Liver (tissue), 10 donors: ENCODE measurements at places on chromosomes 3 and 15. TPM values are rescaled to one million over a fixed set of nuclear protein-coding genes. Genes with fewer than 3 reads are reported as not detected.

The CIB1 gene
- total RNA-seq: 19.5 TPM

The COL6A6 gene
- 0.47 TPM for total RNA-seq

The NXPE3 gene
- 2.2 TPM for total RNA-seq

The GRK7 gene
- total RNA-seq: 0.08 TPM

The BSN gene
- total RNA-seq: 0.42 TPM

The IL20RB gene
- total RNA-seq: 1.3 TPM

DNA sequence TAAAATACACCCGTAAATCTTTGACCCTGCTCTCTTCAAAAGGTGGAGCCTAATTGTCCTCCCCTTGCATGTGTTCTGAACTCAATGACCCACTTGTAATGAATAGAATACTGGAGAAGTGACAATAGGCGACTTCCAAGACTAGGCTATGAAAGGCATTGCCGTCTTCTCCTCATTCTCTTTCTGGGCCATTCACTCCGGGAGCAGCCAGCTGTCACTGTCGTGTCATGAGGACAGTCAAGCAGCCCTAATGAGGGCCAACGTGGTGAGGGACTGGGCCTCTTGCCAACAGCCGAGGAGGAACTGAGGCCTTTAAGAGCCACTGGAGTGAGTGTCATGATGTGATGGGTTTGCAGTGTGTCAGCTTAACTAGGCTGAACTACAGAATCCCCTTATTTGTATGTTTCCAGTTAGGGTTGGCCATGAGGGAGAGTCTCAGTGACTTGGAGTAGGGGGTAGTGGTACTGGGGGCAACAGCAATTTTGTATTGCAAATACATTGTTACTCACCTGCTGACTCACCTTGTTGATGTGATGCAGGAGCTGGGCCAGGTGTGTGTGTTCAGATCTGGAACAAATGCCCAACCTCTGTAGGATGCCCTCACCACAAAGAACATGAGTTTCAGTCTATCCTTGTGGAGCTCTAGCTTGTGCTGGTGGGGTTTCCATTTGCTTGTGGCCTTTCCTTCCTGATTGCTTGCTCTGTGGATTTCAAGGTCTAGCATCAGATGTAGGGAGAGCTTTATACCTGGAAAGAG lies 188.5 kb upstream of the PROK2 start:
- no peaks in the 10 kb centered on the region for H3K36me3 ChIP-seq
- H3K27me3 ChIP-seq: no peaks in the 10 kb centered on the region
- no peak overlapping the region for H3K27ac ChIP-seq
- no peak for DNase-seq

- no peak overlapping the region for H3K4me3 ChIP-seq
- H3K36me3 ChIP-seq: no peaks in the 10 kb centered on the region
- no peaks in the 10 kb centered on the region for H3K27me3 ChIP-seq
- no peaks in the 10 kb centered on the region for H3K4me1 ChIP-seq
Observed at GRCh38 chr3:128352326-128352725, 114.4 kb downstream of the DNAJB8 start.

DNA sequence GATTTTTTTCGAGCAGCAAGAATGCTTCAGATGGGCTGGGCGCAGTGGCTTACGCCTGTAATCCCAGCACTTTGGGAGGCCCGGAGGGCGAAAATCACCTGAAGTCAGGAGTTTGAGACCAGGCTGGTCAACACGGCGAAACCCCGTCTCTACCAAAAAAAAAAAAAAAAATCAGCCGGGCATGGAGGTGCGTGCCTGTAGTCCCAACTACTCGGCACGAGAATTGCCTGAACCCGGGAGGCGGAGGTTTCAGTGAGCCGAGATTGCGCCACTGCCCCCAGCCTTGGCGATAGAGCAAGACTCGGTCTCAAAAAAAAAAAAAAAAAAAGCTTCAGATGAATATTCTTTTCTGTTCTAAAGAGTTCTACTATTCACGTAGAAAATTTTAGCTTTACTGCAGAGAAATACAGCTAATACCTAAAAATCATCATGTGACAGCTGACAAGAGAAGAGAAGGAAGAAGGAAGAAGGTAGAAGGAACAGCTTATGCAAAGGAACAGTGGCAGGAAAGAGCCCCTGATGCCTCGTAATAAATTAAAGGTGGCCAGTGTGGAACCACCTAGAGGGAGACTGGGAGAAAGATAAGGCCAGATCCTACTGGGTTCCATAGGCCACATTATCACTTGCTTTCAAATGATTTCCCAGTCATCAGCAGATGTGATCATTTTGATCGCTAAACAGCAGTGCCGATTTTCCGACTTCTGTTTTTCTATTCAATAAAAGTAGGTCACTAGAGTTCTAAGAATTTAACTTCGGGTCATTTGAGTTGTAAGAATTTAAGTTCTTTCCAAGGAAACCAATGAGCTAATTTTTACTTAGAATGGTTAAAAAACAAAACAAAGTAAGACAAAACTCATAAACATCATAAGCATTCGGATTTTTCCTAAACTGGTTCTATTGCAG lies 1.5 kb downstream of the CMTM6 start:
- peak overlapping the region; percentile 93 for H3K4me3 ChIP-seq
- H3K36me3 ChIP-seq: no peaks in the 10 kb centered on the region
- H3K27me3 ChIP-seq: no peaks in the 10 kb centered on the region
- no peak for DNase-seq

GRCh38 chr3:33391255-33391995 lies 48.8 kb downstream of the UBP1 start:
- H3K36me3 ChIP-seq: peaks cover 58% of the 10 kb centered on the region
- H3K27me3 ChIP-seq: no peaks in the 10 kb centered on the region

- H3K27me3 ChIP-seq: no peaks in the 10 kb centered on the region
- no peak overlapping the region for H3K27ac ChIP-seq
- H3K4me1 ChIP-seq: no peaks in the 10 kb centered on the region
- H3K36me3 ChIP-seq: no peaks in the 10 kb centered on the region
- H3K4me3 ChIP-seq: no peak overlapping the region
Observed at GRCh38 chr3:150722267-150722666, 18.5 kb upstream of the ERICH6 start.

- no peaks in the 10 kb centered on the region for H3K27me3 ChIP-seq
- no peaks in the 10 kb centered on the region for H3K36me3 ChIP-seq
- DNase-seq: no peak
- no peaks in the 10 kb centered on the region for H3K4me1 ChIP-seq
Observed at GRCh38 chr3:108713816-108714215, 43.4 kb downstream of the RETNLB start.

GRCh38 chr3:169627789-169628188 lies 35.7 kb downstream of the MECOM start:
- H3K27ac ChIP-seq: no peak overlapping the region
- no peaks in the 10 kb centered on the region for H3K27me3 ChIP-seq
- no peaks in the 10 kb centered on the region for H3K4me1 ChIP-seq
- DNase-seq: no peak

DNA sequence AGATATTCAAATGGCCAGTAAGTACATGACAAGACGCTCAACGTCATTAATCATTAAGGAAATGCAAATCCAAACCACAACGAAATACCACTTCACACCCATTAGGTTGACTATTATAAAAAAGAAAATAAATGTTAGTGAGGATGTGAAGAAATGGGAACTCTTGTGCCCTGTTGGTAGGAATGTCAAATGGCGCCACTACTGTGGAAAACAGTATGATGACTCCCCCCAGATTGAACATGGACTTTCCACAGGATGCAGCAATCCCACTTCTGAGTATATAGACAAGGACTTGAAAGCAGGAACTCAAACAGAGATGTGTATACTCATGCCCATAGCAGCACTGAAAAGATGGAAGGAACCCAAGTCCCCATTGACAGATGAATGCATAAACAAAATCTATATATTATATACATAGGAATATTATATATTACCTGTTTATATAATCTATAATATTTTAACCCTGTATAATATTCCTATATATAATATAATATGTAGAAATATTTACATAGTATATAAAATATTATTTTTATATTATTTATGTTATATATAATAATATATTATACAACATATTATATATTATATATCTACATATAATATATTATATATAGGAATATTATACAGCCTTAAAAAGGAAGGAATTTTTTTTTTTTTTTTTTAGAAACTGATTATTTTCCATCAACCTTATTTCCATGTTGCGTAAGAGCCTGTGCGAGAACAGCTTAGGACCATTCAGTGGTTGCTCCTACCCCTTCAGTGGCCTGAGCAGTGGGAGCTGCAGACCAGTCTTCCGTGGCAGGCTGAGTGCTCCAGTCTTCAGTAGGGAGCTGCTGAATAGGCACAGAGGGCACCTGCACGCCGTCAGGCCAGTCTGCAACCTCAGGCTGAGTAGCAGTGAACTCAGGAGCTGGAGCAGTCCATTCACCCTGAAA lies 17.6 kb upstream of the PIGZ start:
- H3K27me3 ChIP-seq: no peaks in the 10 kb centered on the region
- no peak overlapping the region for H3K27ac ChIP-seq
- H3K36me3 ChIP-seq: no peaks in the 10 kb centered on the region
